Activated CD4-positive, alpha-beta T cell treated with anti-CD3 and anti-CD28 coated beads, Interleukin-2, amount 10 ng/mL, durations not matched to agents 7 days and 5 days (primary cell): ENCODE measurements at places on chromosomes 3 and 15. TPM values are rescaled to one million over a fixed set of nuclear protein-coding genes. Genes with fewer than 3 reads are reported as not detected.

GRCh38 chr15:99719096-99719541 is 14.1 kb downstream of the LYSMD4 start:
- DNase-seq: no peak

GRCh38 chr3:52233108-52233591 is 5.8 kb downstream of the TWF2 start:
- no peak for DNase-seq

- DNase-seq: no peak
These were observed 16.0 kb upstream of the MYO1E start for GRCh38 chr15:59388670-59389069.

DNA sequence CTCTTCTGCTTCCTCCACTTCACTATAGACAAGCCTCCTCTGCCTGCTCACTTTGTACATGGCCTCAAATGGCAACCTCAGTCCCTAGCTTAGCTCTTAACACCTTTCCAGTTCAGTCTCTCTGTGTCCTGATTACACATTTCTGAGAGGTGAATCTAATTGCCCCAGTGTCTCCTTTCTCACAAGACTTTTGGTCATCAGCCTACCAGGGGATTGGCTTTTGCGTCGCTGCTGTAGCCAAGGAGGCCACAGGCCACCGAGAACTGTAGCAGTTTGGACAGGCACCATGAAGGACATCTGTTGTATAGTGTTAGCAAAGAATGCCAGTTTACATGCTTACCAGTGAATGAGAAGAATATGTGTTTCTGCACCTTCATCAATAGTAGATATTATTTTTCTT is 8.5 kb downstream of the IREB2 start:
- DNase-seq: no peak

DNA sequence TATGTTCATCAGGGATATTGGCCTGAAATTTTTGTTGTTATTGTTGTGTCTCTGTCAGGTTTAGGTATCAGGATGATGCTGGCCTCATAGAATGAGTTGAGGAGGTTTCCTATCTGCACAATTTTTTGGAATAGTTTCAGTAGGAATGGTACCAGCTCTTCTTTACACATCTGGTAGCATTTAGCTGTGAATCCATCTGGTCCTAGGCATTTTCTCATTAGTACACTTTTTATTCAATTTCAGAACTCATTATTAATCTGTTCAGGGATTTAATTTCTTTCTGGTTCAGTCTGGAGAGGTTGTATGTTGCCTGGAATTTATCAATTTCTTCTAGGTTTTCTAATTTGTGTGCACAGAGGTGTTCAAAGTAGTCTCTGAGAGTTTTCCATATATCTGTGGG is 57.0 kb downstream of the STRIT1 start:
- no peak for DNase-seq

DNA sequence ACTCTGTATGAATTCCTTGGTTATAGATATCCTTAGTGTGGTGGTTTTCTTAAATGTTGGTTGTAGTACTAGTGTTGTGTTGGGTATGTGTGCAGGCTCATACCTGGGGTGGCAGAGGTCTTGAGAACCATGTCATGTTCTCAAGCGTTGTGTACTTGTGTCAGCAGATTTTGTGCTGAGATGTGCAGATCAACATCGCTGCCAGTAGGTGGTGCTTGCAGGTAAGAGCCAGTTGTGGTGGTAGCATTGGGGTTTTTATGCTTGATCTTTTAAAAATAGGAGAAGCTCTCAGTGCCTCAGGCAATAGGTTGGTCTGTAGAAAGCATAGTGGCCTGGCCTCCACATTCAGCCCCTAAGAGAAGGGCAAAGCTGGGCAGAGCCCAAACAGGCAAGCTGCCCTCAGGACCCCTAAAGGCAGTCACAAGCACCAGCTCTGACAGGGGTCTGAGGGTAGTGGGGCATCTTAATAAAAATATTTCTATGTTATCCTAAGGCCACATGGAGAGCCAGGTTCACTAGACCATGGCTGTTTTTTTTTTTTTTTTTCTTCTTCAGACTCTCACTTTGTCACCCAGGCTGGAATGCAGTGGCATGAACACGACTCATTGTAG is 164.0 kb downstream of the IL20RB start:
- DNase-seq: peak; percentile 44

DNA sequence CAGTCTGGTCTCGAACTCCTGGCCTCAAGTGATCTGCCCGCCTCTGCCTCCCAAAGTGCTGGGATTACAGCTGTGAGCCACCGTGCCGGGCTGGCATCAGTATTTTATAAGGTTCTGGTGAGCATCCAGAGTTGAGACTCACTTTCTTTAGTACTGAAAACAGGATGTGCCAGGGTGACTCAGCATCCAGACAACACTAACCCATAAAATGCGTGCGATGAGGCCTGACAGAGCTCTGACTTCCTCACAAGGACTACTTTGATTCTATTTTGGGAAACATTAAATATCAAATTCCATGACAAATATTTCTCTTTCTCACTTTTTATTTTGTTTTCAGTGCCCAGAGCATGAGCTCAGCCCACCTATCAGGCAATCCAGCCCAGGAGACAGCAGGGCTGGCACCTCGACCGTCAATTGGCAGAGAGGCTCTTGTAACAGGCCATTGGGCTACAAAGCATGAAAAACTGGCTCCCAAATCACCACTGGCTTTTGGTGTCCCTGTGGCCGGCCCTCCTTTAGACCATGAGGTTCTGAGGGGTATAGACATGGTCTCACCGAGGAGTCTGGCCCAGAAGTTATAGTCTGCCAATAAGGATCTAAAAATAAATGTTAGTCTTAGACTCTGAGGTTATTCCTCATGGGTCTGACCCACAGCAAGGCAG is 75.0 kb downstream of the FEM1B start:
- DNase-seq: peak; percentile 72

DNA sequence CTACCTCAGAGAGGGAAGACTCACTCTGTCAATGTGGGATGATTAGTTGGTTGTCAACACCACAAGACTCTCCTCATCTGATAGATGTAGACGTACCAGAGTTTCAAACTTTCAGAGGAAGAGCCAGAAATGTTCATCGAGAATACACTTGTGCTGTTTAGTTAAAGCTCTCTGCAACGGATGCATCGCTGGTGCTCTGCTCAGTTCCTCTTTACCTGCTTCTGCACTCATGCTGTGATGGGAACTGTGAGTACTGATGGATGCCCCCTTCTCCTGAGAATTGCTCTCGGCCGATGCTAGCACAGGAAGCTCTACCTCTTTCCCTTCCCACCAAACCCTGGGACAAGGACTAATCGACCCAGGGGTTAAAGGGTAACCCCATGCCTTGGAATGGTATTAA is 51.8 kb upstream of the CCDC54 start:
- no peak for DNase-seq

Gene NANOGP8
- total RNA-seq: not detected

Gene CPN2
- total RNA-seq: not detected
